ENCODE measurements at places on chromosomes 13 and 19. TPM values are rescaled to one million over a fixed set of nuclear protein-coding genes. Genes with fewer than 3 reads are reported as not detected.

EVI5L gene
- total RNA-seq, result 5.2 TPM

C1QTNF9B gene
- total RNA-seq, result not detected

ZNF841 gene
- 12.9 TPM for total RNA-seq

GRCh38 chr19:1434577-1435060 is 3.6 kb upstream of the RPS15 start:
- no peak for DNase-seq

DNA sequence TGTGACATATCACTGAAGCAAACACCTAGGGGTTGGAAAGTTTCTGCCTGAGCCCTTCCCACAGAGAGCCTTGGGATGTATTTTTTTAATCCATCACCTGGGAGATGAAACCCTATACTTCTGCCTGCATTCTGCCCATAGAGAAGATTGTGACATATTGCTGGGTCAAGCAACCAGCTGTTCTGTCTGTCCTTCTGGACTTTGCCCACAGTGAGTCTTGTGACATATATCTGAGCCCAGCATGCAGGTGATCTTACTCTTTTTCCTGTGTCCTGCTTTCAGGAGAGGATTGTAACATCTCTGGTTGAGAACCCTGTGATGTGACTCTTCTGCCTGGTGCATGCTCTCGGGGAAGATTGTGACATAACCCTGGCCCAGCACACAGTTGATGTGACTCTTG is 24.9 kb upstream of the ZNF681 start:
- DNase-seq, result no peak

- no peak for DNase-seq
Observed at GRCh38 chr13:99969453-99969918, 2.1 kb downstream of the ZIC5 start.

GRCh38 chr13:21971662-21972621 is 301.1 kb downstream of the FGF9 start:
- DNase-seq, result no peak

DNA sequence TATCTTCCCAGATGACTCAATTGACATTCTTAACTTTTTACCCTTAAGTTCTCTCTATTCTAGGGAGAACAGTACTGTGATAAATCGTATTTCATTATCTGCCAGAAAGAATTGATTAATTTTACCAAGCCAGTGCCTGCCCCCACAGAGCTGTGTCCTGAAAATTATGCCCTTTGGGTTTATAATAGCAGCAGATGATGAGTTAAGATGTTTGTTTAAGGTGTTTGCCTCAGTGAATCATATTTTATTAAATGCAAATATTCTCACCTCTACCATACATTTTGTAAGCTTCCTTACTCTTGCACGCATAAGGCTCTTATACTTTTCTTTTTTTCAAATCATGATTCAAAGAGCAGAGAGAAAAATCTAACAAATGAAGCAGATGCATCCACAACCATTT is 318.6 kb downstream of the DCT start:
- DNase-seq, result no peak

DNA sequence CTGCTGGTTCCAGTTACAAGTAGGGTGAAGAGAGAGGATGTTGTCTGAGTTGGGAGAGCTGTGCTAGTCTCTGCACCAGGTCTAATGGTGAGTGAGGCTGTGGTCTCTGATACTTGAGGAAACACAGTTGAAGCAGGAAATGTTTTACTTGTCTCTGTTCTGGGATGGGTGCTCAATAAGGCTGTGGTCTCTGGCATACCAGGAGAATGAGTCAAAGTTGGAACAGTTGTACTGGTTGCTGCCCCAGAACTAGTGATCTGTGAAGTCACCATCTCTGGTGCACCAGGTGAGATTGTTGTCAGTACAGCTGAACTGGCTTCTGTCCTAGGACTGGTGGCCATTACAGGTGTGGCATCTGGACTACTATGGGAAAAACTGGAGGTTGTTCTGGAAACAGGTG is 74.7 kb downstream of the MUC16 start:
- no peak for DNase-seq

All from activated CD4-positive, alpha-beta T cell treated with anti-CD3 and anti-CD28 coated beads, Interleukin-2, amount 10 ng/mL, durations not matched to agents 24 days and 14 days (primary cell).